Natural killer cell (primary cell): ENCODE measurements at places on chromosomes 13 and 19.

- DNase-seq, result no peak
Observed at GRCh38 chr19:46760363-46760762, 14.1 kb upstream of the STRN4 start.

DNA sequence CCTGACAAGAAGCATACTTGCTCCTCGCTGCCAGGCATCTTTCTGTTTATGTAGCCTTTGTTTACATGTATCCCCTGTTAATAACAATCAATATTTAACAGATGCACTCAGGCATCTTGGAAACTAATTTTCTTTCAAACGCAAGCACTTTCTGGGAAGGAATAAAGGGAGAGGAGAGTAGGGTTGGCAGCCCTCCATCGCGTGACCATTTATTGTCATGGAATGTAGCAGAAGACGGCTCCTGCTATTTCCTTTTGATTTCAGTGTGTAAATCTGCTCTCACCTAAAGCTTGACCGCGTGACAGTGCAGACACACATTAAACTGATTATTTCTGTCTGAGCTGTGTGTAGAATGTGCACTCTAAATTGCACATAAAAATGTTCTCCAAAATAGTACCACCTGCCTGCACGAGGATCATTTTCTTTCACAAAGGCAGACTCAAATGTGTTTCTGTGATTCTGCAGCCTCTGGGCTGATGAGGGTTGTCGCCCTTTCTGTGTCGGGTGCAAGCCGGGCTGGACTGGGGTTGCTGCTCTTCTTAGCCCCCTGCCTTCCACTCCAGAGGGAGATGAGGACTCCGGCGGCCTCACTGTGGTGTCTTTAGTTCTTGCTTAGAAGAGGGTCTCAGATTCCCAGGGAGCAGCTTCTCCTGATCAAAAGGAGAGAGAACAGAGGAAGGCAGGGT lies 223.5 kb upstream of the MAB21L1 start:
- no peak for DNase-seq

DNA sequence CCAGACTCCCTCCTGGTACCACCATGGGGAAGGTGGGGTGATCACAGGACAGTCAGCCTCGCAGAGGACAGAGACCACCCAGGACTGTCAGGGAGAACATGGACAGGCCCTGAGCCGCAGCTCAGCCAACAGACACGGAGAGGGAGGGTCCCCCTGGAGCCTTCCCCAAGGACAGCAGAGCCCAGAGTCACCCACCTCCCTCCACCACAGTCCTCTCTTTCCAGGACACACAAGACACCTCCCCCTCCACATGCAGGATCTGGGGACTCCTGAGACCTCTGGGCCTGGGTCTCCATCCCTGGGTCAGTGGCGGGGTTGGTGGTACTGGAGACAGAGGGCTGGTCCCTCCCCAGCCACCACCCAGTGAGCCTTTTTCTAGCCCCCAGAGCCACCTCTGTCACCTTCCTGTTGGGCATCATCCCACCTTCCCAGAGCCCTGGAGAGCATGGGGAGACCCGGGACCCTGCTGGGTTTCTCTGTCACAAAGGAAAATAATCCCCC lies 505 bp upstream of the CEACAM5 start:
- DNase-seq, result no peak

- no peak for DNase-seq
Observed at GRCh38 chr19:17530586-17530985, 19.1 kb downstream of the PGLS start.

DNA sequence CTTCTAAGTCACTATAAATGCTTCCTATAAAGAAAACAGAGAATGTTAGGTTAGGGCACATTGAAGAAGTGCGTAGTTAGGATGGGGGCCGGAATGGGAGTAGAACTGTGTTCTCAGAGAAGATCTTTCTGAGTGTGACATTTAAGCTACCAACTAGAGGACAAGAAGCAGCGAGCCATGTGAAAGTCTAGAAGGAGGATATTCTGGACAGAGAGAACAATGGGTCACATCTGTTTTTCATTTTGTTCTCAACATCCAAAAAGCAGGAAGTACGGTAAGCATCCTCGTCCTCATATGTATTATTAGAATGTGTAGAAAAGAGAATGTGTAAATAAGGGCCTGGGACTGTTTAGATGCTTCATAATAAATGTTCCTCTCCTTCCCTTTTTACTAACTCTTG lies 44.5 kb upstream of the PARP4 start:
- no peak for DNase-seq

DNA sequence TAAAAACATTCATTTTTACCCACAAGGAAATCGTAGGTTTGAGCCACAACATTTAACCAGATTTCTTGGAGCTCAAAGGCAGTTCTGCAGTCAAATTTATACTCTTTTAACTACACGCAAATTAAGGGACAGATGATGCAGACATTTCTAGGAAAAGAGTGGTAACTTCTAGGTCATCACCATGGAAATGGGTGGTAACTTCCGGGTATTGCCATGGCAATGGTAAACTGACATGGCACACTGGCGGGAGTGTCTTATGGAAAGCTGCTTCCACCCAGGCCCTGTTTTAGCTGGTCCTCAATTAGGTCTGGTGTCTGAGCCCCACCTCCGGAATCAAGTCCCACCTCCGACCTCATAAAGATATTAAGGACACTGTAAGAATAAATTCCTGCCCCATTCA lies 10.4 kb upstream of the LYPD5 start:
- no peak for DNase-seq

GRCh38 chr13:51612867-51613266 lies 28.6 kb downstream of the WDFY2 start:
- no peak for DNase-seq

GRCh38 chr13:32987462-32987861 lies 28.8 kb upstream of the KL start:
- DNase-seq, result no peak

GRCh38 chr19:31597616-31598015 lies 248.4 kb upstream of the TSHZ3 start:
- DNase-seq, result no peak

- no peak for DNase-seq
Observed at GRCh38 chr13:43397111-43397510, 373.7 kb downstream of the DNAJC15 start.

DNA sequence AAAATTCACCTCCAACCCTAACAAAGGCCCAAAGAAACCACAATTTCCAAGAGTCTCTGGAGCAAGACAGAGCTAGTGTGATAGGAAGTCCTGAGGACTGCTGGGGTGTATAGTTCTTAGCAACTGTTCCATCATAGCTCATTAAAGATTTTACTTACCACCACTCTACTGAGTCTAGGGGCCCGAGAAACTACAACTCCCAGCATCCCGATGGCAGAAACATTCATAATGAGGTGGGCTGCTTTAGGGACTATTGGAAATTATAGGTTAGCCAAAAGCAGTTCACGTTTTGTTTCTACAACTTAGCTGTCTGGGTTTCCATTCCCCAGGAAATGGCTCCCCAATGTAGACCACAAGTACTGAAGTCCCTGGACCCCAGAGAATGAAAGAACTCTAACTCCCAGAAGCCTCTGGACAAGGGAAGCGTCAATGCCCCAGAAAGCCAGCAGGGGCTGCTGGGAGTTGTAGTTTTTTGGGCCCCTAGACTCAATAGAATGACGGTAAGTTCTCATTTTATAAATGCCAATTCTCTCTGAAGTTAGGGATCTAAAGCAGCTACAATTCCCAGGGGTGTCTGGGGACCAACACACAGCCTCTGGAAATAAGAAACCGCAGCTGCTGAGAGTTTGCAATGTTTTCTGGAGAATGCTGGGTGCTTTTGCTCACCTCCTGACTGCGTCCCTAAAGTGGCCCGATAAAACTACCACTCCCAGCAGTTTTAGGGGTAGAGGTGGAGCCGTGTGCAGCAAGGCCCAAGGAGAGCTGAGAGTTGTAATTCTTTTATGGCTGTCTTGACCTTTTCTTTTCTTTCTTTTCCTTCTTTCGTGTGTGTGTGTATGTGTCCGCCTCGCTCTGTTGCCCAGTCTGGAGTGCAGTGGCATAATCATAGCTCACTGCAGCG lies 11.1 kb downstream of the FTL start:
- DNase-seq, result peak; percentile 63

- DNase-seq, result no peak
Observed at GRCh38 chr13:22053053-22053452, 382.2 kb downstream of the FGF9 start.

DNA sequence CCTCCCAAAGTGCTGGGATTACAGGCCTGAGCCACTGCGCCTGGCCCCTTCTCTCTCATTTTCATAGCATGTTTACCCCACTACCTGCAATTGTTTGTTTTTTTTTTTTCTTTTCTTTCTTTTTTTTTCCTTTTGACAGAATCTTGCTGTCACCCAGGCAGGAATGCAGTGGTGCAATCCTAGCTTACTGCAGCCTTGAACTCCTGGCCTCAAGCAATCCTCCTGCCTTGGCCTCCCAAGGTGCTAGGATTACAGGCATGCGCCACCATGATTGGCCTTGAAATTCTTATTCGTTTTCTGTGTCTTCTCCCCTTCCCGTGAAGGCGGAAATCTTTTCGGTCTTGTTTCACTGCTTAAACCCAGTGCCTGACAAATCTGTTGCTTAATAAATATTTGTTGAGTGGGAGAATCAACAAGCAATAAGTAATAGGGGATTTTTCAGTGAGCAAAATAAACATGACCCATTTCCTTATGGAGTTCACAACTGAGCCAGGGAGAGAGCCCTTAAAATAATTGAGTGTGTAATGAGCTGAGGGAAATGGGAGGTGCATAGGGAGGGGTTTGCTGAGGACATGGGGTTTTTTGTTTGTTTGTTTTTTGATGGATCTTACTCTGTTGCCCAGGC lies 1.8 kb upstream of the INSR start:
- DNase-seq, result no peak

GRCh38 chr13:20074966-20075365 lies 85.9 kb downstream of the GJA3 start:
- DNase-seq, result no peak

GRCh38 chr19:58181902-58182576 lies 822 bp upstream of the ZNF274 start:
- DNase-seq, result peak; percentile 61

- no peak for DNase-seq
Observed at GRCh38 chr19:17259118-17259780, 5.3 kb downstream of the USHBP1 start.

DNA sequence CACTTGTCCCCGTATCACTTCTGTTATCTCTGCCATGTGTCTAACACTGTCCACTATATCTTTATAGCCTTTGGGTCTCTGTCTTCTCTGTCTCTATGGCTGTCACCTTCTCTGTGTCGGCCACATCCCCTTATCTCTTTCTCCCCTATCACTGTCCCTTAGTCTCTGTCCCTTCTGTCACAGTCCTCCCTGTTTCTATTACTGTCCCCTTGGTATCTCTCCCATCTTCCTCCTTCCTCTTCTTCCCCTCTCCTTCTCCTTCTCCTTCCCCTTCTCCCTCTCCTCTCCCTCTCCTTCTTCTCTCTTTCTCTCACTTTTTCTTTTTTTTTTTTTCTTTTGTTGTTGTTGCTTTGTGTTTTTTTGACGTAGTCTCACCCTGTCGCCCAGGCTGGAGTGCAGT lies 34.7 kb upstream of the LRRC4B start:
- DNase-seq, result no peak

DNA sequence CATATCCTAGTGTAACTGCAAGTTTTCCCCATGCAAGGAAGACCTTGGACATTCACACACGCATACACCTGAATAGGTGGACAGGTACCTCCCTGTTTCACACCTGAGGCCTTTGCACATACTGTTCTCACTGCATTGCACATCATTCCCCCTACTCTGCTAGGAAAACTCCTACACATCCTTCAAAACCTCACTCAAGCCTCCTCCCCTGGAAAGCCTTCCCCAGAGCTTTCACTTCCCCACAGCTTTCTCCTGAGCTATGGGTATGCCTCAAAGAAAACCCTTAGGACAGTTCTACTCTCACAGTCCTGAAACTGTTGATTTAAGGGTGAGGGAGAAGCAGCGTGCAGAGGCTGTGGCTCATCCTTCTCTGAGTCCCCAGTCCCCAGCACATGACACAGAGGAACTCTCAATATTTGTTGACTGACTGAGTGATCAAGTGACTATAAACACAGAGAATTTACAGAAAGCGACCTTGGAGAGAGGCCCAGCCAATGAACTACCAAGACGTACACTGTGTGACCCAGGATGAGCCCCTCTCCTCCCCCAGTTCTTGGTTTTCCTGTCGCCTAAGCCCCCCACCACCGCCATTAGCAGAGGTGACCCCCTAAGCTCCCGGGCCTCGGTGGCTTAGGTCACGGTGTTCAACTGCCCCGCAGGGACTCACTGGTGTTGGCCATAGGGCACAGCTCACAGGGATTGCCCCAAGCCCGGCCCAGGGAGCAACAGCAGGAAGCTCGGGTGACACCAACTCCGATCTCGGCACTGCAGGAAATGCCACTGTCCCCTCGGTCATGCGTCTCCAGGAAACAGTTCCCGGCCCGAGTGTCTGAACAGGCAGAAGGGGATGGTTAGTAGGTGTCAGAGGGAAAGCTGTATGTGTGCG lies 40.6 kb downstream of the FBN3 start:
- no peak for DNase-seq

GRCh38 chr13:34701919-34702318 lies 240.2 kb upstream of the NBEA start:
- no peak for DNase-seq

DNA sequence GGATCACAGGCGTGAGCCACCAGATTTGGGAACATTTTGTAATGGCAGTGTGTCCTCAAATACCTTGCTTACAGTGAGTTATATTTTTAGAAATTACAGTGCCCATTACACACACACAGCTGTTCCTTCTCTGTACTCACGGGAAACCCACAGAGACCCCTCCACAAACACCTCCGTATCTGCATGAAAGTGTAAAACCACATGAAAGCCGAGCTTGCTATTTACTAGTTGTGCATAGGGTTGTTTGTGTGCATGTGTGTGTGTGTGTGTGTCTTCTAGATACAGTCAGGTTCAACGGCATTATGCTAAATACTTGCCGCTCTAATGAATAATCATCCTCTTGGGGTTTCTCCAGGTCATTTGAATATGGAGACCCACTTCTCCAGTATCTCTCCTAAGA lies 22.3 kb upstream of the LILRA2 start:
- DNase-seq, result peak; percentile 76

GRCh38 chr13:20016649-20017364 lies 58.3 kb downstream of the ZMYM2 start:
- DNase-seq, result no peak

DNA sequence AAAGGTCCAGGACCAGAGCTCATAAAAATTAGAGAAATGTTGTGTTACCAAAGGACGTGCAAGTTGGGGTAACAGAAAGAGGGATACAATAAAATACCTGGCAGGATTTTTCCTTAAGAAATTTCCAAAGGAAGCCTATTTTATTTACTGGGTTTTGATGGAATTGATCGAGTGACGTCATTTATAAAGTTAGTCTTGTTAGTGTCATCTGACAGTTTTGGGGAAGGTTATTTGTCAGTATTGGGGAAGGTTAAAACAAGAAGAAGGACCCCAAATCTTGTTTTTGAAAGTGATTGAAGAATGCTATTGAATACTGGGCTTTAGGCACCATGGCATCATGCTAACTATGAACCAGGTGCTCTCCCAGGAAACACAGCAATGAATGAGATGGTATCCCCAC lies 287.9 kb downstream of the HS6ST3 start:
- DNase-seq, result no peak

GRCh38 chr19:10551698-10552301 lies 8.1 kb downstream of the ATG4D start:
- peak; percentile 49 for DNase-seq

- no peak for DNase-seq
Observed at GRCh38 chr13:34000955-34001354, 183.0 kb downstream of the RFC3 start.
